ENCODE measurements at places on chromosomes 7 and 10. TPM values are rescaled to one million over a fixed set of nuclear protein-coding genes. Genes with fewer than 3 reads are reported as not detected.
A peak's percentile ranks its signal among the peaks of the same experiment; 100 is the strongest.

LIPA gene
- 57.9 TPM for total RNA-seq

EGR2 gene
- 11.9 TPM for total RNA-seq

- H3K27me3 ChIP-seq = no peaks in the 10 kb centered on the region
- no peak overlapping the region for H3K4me3 ChIP-seq
- no peak for DNase-seq
Measured at GRCh38 chr7:131546126-131546525, 10.3 kb downstream of the PODXL start.

GRCh38 chr10:48523820-48524758 lies 80.8 kb downstream of the ARHGAP22 start:
- peak overlapping the region; percentile 54 for H3K4me3 ChIP-seq
- H3K36me3 ChIP-seq = no peaks in the 10 kb centered on the region
- H3K27ac ChIP-seq = no peak overlapping the region
- no peaks in the 10 kb centered on the region for H3K27me3 ChIP-seq

DNA sequence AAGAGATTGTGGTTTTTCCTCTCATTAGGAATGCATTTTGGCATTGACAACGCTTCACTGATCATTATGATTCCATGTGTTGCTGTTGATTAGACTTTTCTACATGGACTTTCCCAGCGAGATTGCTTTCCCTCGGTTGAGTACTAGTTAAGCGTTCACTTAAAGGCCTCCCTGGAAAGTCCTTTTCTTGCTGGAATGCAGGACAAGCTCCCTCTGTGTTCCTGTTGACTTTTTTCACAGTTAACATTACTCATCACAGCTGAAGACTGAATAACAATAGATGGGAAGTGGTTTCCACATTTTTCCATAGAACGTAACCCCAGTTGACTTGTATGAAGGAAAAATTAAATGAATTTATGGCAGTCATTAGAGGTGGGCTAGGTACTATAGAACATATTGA lies 2.6 kb upstream of the CAV1 start:
- DNase-seq = no peak
- no peaks in the 10 kb centered on the region for H3K36me3 ChIP-seq
- H3K4me1 ChIP-seq = peaks cover 3% of the 10 kb centered on the region
- H3K27ac ChIP-seq = peak overlapping the region; percentile 12

PALD1 gene
- total RNA-seq = 21.7 TPM

GRCh38 chr10:49110684-49111319 lies 4.5 kb downstream of the VSTM4 start:
- H3K4me1 ChIP-seq = peaks cover 85% of the 10 kb centered on the region
- DNase-seq = no peak
- H3K27me3 ChIP-seq = no peaks in the 10 kb centered on the region
- no peak overlapping the region for H3K4me3 ChIP-seq

CDHR3 gene
- total RNA-seq = 5.7 TPM

GRCh38 chr10:125209591-125210355 lies 49.4 kb upstream of the CTBP2 start:
- no peak overlapping the region for H3K4me3 ChIP-seq
- H3K27ac ChIP-seq = no peak overlapping the region
- no peaks in the 10 kb centered on the region for H3K27me3 ChIP-seq
- no peaks in the 10 kb centered on the region for H3K4me1 ChIP-seq

PLPP4 gene
- total RNA-seq = not detected
